ENCODE measurements at places on chromosomes 1 and 21.

- DNase-seq = no peak
Measured at GRCh38 chr21:39788383-39788782, 43.4 kb downstream of the IGSF5 start.

GRCh38 chr1:100328133-100328532 lies 24.2 kb upstream of the CDC14A start:
- DNase-seq = no peak

GRCh38 chr1:60436186-60436585 lies 362.6 kb upstream of the C1orf87 start:
- no peak for DNase-seq

DNA sequence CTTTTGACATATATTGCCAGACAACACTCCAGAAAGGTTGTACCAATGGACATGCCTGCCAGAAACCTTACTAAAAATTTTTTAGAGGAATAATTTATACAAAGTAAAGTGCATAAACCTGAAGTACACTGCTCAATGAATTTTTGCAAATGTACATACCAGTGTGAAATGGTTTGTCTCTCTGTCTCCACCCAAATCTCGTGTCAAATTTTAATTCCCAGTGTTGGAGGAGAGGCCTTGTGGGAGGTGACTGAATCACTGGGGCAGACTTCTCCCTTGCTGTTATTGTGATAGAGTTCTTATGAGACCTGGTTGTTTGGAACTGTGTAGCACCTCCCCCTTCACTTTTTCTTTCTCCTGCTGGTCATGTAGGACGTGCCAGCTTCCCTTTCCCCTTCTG lies 168.8 kb downstream of the RWDD3 start:
- DNase-seq = no peak

DNA sequence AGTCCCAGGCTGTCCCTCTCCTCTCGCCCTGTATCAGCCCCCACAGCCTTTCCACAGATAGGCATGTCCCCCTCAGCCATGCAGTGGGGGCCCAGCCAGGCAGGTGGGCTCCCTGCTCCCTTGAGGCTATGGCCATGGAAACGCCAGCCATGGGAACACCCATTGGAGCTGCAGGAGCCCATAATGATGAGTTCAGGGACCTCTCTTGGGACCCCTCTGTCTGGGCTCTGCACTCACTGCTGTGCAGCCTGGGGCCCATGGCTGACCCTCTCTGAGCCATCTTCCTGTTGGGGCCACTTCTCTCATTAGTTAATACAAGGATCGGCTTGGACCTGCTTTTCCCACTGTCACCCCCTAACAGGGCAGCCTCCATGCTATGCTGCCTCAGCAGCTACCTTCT lies 33.2 kb downstream of the WNT3A start:
- DNase-seq = no peak

DNA sequence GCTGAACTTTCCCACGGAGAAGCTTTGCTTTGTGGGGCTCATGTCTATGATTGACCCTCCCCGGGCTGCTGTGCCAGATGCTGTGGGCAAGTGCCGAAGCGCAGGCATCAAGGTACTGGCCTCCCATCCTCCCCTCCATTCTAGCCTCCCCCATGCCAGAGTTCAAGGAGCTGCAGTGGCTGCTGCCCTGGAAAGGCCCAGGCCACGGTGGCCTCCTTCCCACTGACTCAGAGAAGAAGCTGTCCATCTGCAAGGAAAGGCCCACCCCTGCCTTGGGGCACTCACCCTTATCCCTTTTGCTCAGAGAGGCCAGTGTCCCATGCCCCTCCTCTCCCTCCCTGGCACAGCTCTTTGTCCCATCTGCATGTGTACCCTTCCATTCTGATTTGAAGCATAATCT lies 14.9 kb downstream of the ATP1A2 start:
- no peak for DNase-seq

DNA sequence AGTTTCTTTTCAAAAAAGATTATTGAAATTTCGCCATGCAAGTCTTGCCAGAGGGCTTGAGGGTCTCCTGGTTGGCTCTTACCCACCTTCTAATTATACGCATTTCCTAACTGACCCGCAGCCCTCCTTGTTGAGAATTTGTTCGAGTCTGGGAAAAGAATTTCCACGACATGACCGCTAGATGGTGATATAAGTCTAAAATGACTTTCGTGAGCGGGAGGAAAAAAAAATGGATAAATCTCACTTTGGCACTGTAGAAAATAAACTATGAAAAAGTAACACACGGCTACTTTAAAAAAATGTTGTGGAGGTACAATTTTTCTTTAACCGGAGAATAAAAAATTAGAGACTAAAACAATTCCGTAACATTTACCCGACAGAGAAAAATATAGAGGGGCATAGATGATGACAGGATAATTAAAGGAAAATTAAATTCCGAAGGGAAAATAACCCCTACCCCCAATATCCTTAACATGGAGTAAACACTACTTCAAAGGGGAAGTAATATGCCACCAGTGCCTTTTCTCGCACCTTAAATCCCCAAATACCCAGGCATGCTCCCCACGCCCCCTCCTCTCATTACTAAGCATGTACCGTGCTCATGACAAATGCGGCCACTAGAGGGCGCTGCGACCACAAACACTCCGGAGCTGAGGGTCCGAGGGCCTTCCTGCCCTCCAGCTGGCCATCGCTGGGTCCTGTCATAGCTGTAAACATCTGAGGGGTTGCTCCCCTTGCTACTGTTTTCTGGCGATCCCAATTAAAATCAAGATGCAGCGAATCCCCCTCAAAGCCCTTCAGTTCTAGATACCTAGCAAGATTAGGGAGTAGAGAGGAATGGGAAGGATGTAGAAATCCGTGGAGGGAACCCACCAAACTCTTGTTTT lies 266.9 kb downstream of the ASTN1 start:
- peak; percentile 42 for DNase-seq

DNA sequence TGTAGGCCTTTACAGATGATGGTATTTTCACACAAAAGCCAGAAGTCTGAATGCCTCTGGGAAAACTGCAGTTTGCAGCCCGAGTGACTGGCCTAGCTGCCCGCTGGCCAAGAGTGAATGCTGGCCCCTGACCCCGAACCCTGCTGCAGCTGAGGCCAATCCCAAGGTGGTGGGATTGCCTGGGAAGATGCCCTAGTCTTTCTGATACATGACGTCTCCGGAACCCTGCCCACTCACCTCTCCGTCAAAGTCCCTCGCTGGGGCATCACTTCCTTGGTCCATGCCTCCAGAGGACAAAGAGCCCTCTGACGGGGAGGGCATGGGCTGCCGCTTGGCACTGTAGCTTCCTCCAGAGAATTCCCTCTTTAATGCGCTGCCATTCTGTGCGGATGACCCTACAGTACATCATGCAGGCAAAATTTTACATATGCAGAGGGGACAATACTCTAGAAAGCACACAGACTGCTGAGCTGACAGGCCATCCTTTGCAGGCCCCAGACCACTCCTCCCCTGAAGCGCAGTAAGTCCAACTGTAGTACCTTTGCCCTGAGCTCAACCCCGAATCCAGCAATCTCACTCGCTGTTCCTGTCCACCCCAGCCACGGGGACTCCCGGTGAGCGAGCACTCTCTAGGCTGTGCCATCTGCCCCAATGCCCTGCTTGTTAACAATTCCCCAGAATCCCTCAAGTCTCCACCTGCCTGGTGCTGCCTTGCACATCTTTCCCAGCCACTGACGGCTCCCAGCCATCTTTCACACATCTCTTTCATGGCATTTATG lies 54.7 kb downstream of the COQ8A start:
- DNase-seq = no peak

GRCh38 chr1:32250893-32251716 lies at the start of gene LCK:
TSS of gene LCK (plus strand) at chr1:32251265. CDS start at chr1:32274330, 23,065 bp downstream.
- peak; percentile 70 for DNase-seq

GRCh38 chr1:12275370-12275769 lies 45.5 kb downstream of the VPS13D start:
- DNase-seq = peak; percentile 44

DNA sequence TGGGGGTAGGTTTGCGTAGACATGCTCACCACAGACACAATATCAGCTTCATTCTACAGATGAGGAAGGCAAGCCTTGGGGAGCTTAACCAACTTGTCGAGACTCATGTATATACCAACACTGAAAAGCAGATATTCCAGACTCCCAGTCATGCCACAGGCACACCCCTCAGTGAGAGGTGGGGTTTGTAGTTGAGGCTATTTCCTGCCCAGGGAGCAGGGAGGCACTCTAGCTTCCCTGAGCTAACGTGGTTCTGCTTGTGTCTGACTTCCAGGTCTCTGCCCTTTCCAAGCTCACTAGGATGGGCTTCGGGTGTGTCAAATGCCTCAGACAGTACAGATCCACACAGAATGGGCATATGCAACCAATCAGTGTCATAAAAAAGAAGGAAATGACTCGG lies 122.3 kb upstream of the RUNX1 start:
- no peak for DNase-seq

- no peak for DNase-seq
Measured at GRCh38 chr21:16377120-16377658, 647.4 kb downstream of the USP25 start.
